ENCODE measurements at places on chromosomes 12 and 14.

GRCh38 chr14:36226164-36226563, 49.6 kb upstream of the PTCSC3 start:
- DNase-seq, result no peak

- no peak for DNase-seq
Measured at GRCh38 chr12:72465940-72466630, 193.9 kb downstream of the TRHDE start.

DNA sequence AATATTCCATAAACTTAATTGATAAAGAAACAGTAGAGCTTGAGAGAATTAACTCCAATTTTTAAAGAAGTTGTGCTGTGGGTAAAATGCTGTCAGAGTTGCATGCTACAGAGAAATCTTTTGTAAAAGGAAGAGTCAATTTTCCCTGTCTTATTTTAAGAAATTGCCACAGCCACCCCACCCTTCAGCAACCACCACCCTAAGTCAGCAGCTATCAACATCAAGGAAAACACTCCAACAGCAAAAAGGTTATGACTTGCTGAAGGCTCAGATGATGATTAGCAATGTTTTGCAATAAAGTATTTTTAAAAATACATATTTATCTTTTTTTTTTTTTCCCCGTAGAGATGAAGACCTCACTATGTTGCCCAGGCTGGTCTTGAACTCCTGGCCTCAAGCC, 6.5 kb upstream of the DRAM1 start:
- no peak for DNase-seq

DNA sequence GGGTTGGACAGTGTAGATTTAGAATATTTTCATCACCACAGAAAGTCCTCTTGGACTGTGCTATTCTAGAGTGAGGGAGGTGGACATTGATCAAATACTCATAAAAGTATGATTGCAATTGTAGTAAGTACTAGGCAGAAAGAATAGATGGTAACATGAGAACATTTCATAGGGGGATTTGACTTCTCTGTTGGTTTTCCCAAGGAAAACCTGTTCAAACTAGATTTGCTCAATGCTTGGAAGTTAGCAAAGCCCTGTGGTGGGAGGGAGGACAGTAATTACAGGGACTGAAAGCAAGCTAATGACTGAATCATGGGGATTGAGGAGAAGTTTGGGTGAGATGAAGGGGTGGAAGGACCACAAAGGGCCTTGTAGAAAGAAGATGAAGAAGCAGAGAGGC, 24.4 kb upstream of the EID3 start:
- DNase-seq, result no peak

DNA sequence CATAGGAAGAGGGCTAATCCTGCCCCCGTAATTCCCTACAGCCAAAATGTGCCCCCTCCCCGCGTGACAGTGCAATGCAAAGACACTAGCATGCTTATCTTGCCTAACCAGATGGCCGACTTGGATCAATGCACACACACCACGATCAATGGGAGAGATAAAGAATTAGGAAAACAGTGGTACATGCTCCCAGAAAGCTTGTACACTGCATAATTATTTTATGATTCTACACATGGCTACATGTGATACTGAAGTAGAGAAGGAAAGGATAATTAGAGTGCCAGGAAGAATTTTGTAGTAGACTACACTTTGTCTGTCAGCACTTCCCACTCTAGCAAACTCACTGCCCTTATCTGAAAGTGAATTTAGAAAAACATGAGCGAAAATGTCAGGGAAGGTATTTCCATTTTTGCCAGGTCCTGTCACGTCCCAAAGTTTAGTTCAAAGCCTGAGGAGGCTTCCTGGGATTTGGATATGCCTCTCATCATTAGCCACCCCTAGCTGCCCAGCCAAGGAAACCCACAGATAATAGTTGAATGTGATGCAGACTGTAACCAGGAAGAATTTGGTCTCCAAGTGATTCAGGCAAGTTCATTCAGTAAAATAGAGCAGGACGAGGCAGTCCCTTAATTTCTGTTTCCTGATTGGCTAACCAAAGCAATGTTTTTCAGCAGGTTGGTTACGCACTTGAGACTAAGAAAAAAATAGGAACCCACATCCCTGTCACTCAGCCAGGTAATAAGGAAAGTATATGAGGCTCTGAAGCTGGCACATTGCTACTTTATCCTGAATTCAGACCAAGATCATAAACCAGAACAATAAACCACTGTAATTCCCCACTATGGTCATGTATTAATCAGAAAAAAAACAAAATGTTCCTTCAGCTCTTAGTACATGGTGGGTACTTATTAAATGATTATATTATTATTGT, 199.6 kb upstream of the OTX2 start:
- no peak for DNase-seq

- DNase-seq, result no peak
Measured at GRCh38 chr12:109069307-109070271, 17.2 kb downstream of the USP30 start.

- no peak for DNase-seq
Measured at GRCh38 chr12:50788561-50788960, 24.7 kb downstream of the ATF1 start.

- no peak for DNase-seq
Measured at GRCh38 chr14:91177073-91178034, 63.5 kb downstream of the DGLUCY start.

DNA sequence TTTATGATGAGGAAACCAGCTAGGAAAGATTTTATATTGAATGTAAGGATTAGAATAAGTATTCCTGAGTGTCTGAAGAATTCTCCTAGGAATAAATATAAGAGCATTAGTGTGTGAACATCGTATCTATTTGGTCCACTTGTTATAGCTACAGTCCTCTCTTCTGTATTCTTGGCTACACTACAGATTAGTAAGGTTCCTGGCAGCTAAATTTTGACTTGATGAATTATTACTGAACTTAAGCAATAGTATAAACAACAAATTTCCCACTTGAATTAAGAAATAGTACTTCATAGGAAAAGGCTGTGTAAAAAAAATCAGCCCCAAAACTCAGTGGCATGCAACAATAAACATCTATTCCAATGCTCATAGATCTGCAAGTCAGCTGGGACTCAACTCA, 138.4 kb upstream of the G2E3 start:
- DNase-seq, result no peak

DNA sequence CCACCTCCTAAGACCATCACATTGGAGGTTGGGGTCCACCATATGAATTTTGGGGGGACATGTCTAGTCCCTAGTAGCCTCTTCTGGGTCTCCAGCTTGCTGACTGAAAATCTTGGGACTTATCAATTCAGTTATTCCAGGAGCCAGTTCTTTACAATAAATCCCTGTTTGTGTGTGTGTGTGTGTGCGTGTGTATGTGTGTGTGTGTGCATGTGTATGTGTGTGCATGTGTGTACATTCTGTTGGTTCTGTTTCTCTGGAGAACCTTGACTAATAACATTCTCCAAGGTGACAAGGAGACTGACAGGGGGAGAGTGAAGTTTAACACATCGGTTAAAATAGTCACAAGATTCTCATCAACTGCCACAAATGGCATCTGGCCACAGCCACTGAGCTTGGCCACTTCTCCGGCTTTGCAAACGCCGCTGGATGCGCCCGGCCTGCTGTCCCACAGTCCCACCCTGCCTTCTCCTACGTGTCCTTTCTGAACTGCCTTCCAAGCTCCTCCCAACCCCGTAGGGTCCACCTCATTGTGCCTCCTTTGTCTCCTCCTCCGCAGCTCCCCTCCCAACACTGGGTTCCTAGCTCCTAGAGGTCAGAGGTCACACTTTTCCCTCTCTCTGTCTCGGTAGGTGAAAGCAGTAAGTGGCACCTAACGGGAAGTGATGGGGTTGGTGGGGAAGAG, 88.1 kb upstream of the DIO3 start:
- DNase-seq, result no peak

- peak; percentile 71 for DNase-seq
Measured at GRCh38 chr12:6278439-6279255, 31.8 kb upstream of the PLEKHG6 start.

DNA sequence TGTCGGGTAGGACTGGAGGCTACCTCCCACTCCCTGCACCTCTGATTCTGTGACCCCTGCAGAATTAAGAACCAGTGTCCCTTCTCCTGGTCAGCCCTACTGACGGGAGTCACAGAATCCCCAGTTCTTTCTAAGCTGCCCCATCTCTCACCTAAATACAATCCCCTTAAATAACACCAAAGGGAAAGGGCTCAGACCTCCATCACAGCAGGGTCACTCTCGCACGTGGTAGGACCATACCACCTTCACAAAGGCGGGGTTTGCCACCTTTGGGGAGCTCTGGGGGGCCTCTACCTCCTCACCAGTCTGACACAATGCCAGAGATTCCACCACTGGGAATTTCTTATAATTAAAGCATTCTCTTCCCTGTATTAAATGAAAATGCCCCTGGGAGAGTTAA, 35.6 kb downstream of the DAD1 start:
- no peak for DNase-seq

DNA sequence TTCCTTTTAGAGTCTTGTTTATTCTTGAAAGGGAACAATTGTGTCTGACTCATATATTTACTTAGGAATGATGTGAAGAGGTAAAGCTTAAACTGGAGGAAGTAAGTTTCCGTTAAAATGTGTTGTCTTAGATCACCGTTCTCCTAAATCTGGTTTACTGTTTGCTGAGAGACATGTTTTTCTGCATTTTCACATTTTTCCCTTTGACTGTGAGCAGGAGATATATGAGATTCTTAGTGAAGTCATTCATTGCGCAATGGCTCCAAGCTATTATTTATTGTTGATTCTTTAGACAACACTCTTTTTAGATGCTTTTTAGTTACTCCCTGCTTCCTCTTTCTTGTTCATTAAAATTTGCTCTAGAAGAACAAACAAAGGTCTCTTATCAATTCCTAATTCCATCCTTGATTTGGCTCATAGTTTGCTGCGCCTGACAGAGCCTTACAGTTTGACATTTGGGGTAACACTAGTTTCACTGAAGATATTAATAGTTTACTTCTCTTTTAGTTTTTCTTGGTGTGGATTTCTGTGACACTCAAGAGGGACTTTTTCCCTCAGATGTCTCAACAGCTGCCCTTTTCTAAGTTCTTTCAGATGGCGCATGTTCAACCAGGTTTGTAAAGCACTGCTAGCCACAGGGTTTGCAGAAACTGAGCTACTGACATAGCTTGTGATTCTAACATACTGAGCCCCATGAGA, 11.4 kb downstream of the CLECL1 start:
- DNase-seq, result no peak

GRCh38 chr14:93033983-93034670, 81.6 kb downstream of the ITPK1 start:
- peak; percentile 14 for DNase-seq

- DNase-seq, result peak; percentile 55
Measured at GRCh38 chr14:20682435-20683124, 1.8 kb upstream of the RNASE4 start.

DNA sequence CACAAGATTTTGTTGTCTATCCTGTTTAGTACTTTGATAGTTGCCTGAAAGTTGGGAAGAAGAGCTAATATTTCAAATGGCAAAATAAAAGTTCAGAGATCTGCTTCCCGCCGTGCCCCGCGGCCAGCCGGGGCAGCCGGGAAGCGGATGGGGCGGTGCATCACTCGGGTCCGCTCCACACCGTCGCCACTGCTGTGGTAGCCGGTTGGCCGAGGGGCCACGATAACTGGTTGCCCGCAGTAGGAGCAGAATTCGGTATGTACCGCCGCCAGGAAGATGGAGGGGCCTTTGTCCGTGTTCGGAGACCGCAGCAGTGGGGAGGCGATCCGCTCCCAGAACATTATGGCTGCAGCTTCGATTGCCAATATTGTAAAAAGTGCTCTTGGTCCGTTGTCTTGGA, 427.2 kb upstream of the PDE3A start:
- no peak for DNase-seq

DNA sequence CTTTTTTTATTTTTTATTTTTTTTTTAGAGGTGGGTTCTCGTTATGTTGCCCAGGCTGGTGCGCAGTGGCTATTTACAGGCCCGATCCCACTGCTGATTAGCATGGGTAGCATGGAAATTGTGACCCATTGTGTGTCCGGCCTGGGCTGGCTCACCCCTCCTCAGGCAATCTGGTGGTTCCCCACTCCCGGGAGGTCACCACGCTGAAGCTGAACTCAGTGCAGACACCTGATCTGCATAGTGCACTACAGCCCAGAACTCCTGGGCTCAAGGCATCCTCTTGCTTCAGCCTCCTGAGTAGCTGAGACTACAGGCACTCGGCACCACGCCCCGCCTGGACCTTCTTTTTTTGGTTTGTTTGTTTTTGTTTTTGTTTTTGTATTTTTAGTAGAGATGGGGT, 5.5 kb upstream of the CD4 start:
- no peak for DNase-seq

GRCh38 chr14:73976125-73976524, 26.0 kb downstream of the COQ6 start:
- DNase-seq, result no peak

DNA sequence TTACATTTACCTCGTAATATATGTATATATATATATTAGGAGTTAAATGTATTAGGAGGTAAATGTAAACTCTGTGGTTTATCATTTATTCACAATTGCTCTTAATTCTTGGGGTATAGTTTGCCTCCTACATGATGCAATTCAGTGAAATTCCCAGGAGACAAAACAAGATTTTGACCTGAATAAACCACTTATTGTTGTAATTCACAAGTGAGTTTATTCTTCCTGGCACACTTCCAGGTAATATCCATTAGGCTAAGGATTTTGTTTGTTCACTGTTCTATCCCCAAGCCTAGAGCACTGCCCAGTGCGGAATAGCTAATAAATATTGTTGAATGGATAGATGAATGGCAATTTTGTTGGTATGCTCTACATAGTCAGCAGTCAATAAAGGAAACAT, 3.0 kb downstream of the SMIM10L1 start:
- no peak for DNase-seq

GRCh38 chr12:2513141-2514037, 281.4 kb upstream of the FKBP4 start:
- no peak for DNase-seq

DNA sequence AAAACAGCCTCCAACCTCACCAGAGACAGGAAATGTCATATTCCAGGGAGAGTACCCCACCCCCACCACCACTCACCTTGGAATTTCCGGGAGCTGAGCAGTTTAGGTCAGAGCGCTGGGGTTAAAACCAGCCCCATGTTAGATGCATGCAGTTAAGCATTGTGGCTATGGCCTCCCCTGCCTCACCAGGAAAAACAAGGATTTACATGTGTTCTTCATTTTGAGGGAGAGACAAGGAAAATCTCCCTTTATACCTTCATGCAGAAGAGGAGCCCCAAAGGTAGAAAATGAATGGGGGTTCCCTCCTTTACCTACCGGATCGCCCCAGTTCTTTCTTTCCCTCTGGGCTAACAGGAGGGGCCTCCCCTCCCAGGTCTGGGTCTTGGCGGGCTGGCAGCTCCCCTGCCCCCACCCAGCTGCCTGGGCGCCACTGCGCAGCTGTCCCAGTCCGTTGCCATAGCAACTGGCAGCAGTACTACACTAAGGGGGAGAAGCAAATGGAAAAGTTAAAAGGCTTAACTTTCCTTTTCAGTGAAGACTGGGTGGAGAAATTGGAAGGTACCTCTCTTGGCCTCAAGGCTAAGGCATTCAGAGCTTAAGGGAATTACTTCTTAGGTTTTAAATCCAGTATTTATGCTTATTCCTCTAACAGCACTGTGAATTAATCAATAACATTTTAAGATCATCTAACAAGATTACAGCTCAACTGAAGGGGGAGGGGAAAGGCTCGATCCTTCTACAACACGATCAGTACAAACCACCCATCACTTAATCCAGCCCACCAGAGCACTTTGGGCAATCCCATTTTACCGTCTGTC, 20.5 kb downstream of the CBX5 start:
- no peak for DNase-seq

All from T-helper 2 cell (primary cell).